Posterior cingulate gyrus (tissue), 11 donors: ENCODE measurements at places on chromosomes 16 and 17.

DNA sequence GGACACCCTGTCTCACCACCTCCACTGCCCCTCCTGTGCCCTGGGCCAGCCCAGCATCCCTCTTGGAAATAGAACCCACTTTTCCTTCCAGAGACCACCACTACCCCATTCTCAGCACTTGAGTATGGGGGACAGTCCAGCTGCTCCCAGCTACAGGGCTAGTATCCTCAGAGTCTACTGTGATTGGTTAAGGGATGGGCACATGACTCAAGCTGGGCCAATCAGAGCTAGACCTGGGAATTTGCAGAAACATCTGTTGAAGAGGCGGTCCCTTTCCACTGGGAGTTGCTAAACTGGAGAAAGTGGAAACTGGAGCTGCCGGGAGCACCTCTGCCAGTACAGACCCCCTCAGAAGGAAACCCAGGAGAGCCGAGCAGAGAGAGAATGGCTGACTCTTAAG, 156.6 kb downstream of the GSG1L start:
- DNase-seq = no peak

GRCh38 chr17:68576811-68577496, 24.2 kb downstream of the FAM20A start:
- DNase-seq = no peak

GRCh38 chr16:54936979-54937670, 6.5 kb downstream of the IRX5 start:
- DNase-seq = no peak

DNA sequence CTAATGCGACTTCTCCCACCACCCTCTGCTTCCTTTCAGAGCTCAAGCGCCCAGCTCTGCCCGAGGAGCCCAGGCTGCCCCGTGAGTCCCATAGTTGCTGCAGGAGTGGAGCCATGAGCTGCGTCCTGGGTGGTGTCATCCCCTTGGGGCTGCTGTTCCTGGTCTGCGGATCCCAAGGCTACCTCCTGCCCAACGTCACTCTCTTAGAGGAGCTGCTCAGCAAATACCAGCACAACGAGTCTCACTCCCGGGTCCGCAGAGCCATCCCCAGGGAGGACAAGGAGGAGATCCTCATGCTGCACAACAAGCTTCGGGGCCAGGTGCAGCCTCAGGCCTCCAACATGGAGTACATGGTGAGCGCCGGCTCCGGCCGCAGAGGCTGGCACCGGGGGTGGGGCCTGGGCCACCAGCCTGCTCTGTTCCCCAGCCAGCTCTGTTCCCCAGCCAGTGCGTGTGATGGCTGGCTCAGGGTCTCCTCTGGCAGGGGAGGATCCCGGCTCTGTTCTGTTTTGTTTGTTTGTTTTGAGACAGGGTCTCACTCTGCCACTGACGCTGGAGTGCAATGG, 18.7 kb downstream of the CRISPLD2 start:
- DNase-seq = no peak

- no peak for DNase-seq
Observed at GRCh38 chr17:81395600-81396277, 482 bp downstream of the BAHCC1 start.
